ENCODE measurements at places on chromosomes 13 and 19.

DNA sequence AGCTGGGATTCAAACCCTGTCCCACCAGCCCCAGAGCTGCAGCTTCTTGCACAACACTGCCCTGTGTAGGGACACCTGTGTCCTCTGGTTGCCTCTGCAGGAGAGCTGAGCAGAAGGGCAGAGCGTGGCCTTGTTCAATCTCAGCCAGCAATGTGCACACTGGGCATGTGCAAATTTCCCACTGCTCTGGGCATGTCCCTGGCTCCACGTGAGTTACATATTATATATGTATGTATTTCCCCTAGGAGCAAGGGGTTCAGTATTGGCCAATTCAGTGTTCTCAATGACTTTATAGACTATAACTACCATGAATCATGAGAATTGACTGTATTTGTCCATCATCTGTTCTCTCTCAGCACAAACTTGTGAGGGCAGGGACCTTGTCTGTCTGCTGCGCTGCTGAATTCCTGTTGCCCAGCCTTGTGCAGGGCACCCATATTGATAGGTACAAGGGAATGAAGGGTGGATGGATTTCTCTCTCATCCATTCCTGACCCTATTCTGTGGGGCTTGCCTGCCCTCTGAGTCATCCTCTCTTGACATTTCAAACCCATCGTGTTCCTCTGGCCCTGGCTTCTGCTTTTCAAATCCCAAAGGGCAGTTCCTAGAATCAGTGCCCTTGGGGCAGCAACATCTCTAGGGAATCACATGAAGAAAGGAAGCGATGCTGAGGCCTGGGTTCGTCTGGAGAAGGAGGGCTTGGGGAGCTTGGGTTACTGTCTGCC is 69.7 kb downstream of the ERICH6B start:
- no peak for DNase-seq

DNA sequence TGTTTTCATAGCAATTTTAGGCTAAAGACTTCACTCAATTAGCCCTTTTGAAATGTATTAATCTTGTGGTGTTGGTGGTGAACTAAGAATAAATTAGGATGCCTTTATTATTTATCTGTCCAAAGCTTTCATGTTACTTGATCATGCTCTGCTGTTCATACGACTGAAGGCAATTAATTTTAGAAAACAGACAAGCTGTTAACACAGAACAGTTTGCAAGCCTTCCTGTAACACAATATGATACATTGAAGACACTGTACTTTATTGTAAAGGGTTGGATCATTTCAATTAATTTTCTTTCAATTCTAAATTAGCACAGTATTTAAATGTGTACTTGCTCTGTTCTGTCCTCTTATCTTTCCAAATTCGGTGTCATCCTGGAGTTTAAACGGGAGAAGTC is 794.3 kb upstream of the MIR17HG start:
- DNase-seq = no peak

- peak; percentile 5 for DNase-seq
Observed at GRCh38 chr13:105202354-105202753, 1333.1 kb downstream of the EFNB2 start.

DNA sequence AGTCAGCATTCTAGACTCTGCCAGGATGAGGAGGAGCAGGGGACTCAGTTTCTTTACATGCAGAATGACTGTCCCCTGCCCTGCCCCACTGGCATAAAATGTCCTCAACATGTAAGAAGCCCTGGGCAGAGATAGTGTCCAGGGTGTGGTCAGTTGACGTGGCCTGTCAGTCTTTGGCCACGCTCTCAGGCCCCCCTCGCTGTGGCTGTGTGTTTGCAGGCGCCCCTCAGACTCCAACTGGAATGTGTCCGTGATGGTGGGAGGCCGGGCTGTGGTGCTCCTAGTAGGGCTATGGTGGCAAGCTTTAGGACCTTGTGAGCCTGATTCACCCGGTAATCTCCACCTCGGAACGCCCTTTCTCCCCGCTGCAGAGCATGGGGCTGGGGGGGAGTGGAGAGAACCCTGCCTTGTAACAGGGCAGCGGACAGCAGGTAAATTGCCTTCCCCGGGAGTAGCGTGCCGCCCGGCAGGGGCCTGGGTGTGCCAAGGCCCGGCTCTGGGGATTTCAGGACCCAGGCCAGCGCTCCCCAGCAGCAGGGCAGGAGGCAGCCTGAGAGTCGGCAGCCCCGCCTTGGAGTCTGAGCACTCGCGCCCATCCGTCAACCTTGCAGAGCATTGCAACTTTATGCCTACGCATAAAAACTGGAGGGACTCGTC is 62.3 kb downstream of the CHST8 start:
- peak; percentile 36 for DNase-seq

DNA sequence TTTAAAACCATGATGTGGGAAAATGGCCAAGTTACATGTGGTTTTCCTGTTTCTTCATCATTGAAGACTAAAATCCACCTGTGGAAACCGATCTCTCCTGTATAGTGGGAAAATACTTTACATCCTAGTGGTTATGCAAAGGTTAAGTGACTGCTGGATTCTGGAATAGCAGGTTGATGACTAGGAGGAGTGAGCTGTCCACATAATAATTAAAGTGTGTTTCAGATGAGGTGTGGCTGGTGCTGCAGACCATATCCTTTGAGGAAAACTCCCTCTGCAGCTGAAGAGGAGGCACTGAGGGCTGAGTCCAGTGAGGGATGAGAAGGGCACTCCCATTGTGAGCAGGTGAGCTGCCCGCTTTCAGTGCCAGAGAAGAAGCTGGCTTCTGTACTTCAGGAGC is 43.2 kb downstream of the DCLK1 start:
- DNase-seq = no peak

DNA sequence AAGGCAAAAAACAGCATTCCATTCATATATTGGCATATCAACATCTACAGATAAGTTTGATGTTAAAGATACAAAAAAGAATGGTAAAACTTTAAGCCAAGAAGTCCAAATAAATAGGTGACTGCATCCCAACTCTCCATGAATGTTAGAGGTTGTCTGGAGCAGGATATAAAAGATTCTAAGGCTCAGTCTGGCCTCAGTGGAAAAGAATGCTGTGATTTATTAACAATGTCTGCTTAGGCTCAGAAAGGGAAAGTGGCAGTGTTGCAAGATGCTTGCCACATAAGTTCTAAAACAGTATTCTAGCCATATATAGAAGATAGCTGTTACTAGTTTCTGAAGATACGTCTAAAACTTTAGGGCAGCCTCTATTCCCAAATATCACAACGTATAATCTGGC is 179.8 kb upstream of the NBEA start:
- DNase-seq = no peak

DNA sequence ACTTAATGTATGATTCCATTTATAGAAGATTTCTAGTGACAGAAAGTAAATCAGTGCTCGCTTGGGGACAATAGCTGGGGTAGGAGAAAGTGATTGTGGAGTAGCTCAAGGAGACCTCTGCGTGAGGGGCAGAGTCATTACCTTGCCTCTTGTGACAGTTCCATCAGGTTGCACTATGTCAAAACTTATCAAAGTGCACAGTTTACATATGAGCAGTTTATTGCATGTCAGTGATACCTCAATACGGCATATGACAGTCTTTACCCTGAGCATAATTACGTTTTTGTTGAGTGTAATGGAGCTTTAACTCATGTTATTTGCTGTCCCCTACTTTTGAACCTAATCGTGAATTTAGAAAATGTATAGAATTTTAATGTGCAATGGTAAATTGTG is 15.0 kb downstream of the ARHGEF7 start:
- DNase-seq = no peak

- no peak for DNase-seq
Observed at GRCh38 chr13:32695602-32696250, 109.5 kb downstream of the PDS5B start.

DNA sequence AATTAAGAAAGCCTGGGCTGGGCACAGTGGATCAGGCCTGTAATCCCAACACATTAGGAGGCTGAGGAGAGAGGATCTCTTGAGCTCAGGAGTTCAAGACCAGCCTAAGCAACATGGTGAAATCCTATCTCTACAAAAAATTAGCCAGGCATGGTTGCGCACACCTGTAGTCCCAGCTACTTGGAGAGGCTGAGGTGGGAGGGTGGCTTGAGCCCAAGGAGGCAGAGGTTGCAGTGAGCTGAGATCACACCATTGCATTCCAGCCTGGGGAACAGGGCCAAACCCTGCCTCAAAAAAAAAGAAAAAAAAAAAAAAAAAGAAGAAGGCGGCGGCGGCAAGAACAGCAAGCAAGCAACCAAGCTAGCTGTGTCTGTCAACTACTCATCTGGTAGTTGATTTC is 26.7 kb downstream of the TSC22D1 start:
- no peak for DNase-seq

- no peak for DNase-seq
Observed at GRCh38 chr13:66992183-66992582, 238.0 kb downstream of the PCDH9 start.

DNA sequence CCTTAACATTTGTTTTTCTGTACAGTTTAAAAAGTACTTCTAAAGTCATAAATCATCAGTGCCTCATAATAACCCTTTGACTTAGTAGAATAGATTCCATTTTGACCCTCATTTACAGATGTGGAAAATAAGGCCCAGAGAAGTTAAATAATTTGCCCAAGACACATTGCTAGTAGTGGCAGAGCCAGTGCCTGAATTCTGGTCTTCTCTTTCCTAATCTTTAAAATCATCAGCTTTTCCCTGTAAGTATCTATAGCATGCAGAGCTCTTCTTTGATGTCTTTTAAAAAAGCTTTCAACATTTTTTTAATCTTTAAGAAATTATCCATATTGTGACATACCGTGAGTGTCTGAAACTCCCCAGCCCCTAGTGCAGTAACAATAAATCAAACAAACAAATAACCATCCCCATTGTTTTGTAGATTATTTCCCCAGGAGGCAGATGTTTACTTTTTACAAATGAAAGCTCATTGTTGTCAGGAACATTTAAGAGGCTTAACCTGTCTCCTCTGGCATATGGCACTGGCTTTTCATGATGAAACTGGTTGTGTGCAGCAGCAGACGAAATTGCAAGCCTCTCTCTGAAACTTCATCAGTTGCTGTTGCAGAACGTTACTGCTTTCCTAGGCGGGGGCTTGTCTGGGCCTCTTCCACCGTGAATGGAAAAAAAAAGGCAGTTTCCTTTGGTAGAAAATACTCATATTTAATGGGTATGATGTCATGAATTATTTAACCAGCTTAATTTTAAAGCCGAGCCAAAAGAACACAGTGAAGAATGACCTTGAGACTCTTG is 31.7 kb upstream of the PCDH8 start:
- no peak for DNase-seq

DNA sequence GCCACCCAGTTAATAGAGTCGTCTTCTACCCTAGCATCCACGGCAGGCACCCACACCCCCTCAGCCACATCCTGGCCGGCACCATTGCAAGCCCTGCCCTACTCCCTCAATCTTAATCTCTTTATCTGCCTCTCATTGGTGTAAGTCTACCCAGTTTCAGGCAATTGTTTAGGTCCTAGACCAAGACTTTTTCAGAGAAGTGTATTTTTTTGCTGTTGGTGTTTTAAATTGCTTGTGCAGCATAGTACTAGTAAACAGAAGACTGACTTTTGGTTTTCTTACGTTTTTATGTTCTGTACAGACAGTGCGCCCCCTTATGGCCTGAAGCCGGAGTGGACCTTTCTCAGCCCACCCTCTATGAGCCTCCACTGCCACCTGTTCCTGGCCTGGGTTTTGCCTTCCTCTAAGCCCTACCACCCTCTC is 2.3 kb upstream of the LCP1 start:
- no peak for DNase-seq
